NCI-H1092 (cell line): ENCODE measurements at places on chromosomes 7 and 10.

DNA sequence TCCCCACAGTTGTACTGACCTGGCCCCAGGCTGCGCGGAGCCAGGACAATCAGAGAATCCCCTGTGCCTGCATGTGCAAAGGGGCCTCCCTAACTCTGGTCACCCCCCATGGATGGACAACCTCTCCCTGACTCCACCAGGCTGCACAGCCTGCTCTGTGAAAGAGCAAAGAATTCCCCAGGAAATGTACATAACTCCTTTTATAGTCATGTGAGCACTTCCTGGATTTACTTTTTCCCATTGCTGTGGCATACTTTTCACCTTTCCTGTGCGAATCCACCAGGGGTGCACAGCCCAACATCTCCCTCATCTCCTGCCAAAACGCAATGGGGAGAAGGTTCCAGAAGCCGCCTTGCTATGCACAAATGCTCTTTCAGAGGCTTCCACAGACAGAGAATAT, 27.9 kb downstream of the FGFR2 start:
- DNase-seq, result no peak

- DNase-seq, result no peak
Observed at GRCh38 chr7:47148536-47149207, 433.2 kb downstream of the TNS3 start.

DNA sequence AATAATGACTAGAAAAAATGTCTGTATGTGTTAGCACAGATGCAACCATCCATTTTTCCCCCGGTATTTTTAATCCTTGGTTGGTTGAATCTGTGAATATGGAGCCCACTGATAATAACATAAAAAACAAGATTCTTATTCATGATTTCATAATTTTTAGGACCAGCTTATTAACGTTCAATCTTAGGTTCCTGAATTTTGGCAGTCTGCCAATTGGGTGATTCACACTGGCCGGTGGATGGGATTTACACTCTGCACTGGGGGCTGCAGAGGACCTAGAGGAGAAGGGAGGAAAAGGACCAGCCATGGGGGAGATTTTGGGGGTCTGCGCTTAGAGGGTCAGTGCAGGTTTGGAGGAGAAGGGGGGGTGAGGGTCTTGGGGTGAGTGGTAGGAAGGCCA, 327.9 kb downstream of the ACTR3B start:
- no peak for DNase-seq

GRCh38 chr7:77550586-77550985, 13.5 kb downstream of the PTPN12 start:
- DNase-seq, result no peak

GRCh38 chr10:59971915-59972314, 65.6 kb upstream of the CCDC6 start:
- DNase-seq, result no peak

DNA sequence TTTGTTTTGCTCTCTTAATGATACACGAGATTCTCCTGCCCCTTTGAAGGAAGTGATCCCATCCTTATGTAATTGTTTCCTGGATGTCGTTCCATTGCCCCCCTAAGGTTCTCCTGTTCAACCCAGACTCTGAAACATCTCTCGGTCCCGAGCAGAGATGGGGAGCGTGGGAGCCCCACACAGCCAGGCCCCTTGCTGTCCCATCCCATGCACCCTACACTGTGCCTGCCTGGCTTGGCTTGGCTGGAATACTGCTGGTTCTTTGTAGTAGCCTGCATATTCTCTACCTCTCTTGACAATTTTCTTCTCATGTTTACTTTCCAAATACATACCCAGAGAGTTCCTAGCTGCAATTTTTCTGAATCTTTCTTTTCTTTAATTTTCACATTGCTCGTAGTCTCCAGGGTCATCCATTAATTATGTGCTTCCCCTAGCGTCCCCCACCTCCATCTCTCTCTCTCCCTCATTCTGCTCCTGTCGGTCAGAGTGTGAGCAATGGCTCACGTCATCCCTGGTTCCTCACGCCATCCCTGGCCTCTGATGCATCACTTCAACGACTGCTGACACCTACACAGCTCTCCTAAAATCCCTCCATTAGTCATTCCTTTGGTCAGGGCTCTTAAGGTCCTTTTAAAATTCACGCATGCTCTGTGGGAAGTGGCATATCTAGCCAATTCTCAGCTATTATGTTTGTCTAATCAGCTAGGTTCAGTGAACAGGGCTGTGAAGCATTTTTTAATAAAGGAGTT, 32.5 kb upstream of the GPR158 start:
- DNase-seq, result no peak

DNA sequence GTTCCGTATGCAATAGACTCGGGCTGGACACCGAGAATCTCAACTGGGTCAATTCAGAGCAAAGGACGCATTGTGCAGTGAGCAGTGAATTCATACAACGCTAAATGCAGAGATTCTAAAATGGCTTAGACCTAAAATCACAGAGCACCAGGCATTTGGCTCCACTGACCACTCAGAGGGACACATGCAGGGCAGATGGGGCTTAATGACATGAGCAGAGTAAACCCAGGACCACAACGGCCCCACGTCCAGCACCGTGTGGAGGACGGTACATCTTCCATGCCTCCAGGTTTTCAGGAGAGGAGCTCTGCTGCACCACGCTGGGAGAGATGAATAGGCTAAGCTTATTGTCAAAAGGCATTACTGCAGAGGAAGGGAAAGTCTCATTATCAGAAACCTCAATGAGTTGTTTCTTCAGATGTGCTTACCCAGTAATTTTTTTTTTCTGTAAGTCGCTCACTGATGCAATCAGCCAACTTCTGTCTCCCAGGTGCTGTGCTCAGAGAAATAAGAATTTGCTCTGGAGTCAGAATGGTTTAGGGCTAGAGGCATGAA, 555.0 kb downstream of the PTPRN2 start:
- no peak for DNase-seq

DNA sequence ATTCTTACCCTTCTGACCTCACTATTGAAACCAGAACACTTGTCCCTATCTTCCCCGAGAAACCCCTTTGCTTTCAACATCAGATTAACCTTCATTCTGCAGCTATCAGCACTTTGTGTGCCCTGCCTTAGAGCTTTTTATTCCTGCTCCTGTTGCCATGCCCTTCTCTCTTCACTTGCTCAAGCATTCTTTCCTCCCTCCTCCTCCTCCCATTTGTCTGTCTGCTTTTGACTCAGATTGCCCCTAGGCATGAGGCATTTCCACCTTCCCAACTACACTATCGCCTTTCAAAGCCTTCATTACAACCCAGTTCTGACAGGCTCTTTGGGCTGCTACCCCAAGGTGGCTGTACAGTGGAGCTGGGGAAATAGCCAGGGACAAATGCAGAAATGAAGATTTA, 143.3 kb downstream of the SLC25A13 start:
- no peak for DNase-seq

- DNase-seq, result no peak
Observed at GRCh38 chr7:31175672-31176071, 123.6 kb downstream of the ADCYAP1R1 start.

DNA sequence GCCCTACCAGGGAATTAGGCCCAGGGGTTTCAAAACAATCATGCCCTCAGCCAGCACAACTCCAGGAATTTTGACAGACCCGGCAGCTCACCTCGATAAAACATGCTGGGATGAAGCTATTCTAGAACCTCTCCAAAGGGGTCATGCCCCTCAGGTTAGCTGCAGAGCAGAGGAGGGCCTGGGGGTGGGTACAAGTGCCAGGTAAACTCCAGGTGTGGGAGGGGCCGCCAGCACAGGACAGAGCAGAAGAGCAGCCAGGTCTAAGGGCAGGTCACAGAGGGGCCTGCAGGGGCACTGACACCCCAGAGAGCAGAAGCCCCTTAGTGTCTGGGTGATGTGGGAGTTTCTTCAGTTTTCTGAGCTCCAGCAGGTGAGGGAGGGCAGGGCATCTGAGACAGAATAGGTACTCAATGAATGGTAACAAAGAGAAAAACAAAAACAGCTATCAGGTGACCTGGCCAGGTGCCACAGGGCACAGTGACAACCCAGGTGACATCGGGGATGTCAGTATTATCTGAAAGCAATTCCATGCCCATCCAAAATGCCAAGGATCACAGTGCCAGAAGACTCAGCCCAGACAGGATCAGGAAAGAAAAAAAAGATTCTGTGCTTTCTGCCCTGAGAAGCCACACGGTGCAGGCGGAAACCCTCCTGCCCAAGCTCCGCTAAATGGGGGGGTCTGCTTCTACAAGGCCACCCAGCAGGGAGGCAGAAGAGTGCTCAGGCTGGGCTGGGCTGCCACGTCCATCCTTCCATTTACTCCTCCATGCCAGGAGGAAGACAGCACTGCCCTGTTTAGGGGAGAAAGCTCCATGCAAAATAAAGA, 104.5 kb downstream of the TNS3 start:
- DNase-seq, result no peak

- DNase-seq, result no peak
Observed at GRCh38 chr10:28935061-28935460, 257.7 kb downstream of the BAMBI start.

- no peak for DNase-seq
Observed at GRCh38 chr7:47442605-47442865, 139.4 kb downstream of the TNS3 start.

- no peak for DNase-seq
Observed at GRCh38 chr7:100832281-100832633, 4.9 kb upstream of the EPHB4 start.

DNA sequence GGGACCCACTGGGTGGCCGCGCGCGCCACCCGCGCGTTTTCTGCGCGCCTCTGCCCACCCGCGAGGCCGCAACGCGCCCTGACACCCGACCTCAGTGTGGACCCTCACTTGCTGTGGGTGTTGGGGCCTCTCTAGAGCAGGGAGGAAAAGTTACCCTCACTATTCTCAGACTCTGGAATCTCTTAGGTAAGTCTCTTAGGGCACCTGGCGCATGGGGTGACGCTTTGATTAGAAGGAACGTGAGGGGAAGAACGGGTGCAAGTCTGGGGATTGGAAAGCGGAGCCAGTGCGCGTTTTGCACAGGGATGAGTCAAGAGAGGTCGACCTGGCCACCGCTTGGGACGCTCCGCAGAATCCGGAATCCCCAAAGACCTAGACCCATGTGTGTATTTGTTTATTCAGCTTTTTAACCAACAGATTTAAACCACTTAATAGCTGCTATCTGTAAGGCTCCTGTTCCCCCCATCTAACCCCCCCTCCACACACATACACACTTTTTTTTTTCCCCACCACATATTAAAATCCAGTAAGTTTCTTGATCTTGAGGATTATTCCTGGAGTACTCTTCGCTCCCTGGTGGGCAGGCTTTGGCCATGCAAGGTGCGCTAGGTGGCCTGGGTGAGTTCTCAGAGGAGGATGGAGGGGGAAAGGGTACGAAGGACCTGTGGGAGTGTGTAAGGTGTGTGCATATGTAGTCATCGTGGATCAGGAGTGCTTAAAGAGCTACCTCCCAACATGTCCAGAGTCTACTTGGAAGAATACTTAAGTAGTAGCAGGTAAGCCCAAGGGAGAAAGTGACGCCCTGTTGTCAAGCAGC, 169.1 kb upstream of the PPP1R3A start:
- DNase-seq, result peak; percentile 6

- no peak for DNase-seq
Observed at GRCh38 chr10:13270877-13271551, 28.9 kb downstream of the PHYH start.

DNA sequence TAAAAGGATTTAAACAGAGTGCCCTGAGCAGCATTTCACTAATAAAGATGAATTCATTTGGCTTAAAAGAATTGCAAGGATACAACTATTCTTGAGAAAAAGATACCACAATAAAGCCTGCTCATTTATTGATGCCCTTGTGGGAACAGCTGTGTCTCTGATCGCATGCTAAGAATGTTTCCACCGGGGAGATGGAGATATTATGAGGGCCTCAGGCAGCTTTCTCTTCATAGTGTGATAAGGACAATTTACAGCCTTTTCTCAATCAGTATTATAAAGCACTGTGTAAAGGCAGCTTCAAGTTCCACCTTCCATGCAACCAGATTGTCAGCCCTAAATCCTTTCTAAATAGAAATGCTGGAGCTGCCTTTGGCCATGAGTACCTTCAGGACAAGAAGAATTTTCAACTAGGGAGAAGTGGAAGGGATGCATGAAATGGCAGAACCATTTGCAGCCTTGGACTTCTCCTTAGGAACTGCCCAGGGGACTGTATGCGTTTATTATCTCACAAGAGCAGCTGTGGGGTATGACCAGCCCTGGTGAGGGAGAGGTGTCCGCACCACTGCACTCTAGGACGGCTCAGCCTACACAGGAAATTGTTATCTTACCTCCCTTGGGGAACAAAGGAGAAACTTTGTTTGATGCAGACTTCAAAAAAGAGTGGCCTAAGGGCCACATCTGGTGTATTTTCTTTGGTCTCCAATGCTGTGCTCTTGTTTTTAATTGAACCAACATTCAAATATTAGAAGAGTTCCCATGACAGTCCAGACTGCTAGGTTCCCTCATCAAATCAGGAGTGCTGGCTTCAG, 116.9 kb upstream of the PCGF5 start:
- no peak for DNase-seq

DNA sequence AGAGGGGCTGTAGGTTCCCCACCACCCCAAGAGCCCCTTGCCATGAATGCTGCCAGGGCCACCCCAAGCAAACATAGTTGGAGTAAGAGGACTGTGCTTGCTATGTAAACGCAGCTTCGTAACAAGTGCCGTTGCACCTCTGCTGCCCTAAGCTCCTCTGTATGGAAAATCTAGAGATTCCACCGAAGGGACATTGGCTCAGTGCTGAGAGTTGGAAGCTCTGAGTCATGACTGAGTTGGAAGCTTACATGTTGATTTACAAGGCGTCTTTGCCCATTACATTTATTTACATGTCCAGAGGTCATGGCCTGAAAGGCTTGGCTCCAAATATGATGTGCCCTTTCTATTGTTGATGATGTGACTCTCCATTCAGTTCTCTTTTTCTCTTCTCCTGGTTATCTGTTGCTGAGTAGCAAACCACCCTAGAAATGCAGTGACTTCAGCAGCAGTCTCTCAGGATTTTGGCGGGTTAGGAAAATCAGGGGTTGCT, 233.1 kb upstream of the TCF7L2 start:
- DNase-seq, result no peak

DNA sequence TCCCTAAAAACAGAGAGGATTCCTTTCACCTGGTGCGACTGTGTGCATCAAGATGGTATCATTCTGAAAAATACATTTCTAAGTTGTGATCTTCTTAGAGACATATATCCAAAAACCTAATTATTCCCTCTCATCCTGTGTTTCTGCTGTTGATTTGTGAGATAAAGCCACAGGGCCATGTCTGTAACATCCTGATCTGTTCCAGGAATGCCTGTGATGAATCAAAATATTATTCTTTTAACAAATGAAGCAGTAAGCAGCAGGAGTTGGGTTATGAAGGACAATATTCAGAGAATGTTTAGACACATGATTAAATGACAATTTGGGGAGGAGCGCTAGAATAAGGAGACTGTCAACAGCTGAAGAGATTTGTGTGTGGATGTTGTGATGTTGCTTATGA, 731.4 kb downstream of the KCNMA1 start:
- DNase-seq, result no peak

GRCh38 chr7:21300692-21301091, 127.2 kb upstream of the SP4 start:
- DNase-seq, result no peak

DNA sequence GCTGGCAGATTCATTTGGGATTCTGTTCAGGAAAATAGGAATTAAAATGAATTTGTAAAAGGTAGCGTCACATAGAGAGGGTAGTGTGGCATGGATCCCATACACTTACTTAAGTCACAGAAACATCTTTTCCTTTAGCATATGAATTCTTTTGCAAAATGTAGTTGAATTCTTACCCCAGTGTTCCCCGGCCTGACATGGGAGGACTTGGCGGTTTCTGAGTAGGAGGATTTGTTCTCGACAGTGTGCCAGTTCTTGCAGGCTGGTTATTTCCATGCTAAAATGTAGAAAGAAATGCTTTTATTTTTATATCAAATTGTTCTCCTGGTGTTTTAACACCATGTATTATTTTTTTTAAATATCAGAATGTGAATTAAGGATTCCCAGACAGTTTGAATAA, 72.6 kb downstream of the PDSS1 start:
- no peak for DNase-seq

- peak; percentile 4 for DNase-seq
Observed at GRCh38 chr7:82091126-82091684, 321.4 kb upstream of the HGF start.
